Stimulated activated CD4-positive, alpha-beta T cell treated with anti-CD3 and anti-CD28 coated beads, Interleukin-12 subunit alpha, Interleukin-12 subunit beta, amount 100 ng/mL, for 48 hours (primary cell): ENCODE measurements at places on chromosomes 5 and 9.

DNA sequence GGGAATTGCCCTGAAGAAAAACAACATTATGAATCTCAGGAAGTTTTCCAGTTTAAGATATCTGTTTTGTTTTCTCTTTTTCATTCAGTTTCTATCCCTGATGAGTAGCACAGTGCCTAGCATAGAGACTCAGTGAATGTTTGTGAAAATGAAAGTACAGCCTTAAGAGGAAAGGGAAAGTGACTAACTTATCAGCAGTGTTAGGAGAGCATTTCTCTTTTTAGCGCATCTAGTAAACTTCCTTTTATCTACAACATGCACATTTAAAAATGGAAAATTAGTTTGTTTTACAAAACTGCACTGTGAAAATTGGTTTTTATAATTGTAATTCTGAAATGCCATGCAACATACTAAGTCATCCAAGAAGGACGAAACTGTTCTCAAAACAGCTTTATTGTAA is 110.8 kb downstream of the SMARCA2 start:
- DNase-seq: no peak

DNA sequence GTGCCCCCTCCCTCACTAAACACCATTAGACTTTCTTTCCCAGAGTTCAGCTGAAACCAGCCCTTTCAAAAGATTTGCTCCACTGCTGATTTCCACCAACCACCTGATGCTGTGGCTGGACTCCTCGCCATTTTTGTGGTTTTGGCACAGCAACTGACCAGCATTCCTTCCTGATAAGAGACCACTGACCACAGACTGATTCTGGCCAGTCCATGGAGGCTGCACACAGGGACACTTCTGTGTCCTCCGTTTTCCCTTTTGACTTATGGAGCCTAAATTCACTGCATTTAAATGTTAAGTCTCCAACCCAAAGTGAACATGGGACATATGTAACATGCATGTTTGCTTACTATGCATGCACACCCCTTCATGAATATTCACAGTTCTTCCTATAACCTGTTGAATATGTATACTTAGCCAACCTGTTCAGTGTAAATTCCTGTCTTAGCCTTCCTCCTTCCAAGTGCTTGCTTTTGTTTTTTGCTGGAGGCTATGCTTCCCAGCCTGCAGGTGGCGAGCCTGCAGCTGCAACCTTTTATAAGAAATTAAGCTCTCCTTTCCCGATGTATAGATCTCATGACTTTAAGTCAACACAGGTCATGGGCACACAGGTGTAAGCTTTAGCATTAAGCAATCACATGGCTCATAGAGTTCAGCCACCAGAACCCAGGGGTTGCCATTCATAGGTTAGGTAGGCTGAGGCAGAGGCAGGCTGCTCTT is 78.7 kb downstream of the ACTL7B start:
- DNase-seq: no peak

- no peak for DNase-seq
Observed at GRCh38 chr5:150624334-150625163, 15.9 kb upstream of the SYNPO start.

GRCh38 chr5:174852143-174852542 is 127.8 kb downstream of the MSX2 start:
- DNase-seq: no peak

DNA sequence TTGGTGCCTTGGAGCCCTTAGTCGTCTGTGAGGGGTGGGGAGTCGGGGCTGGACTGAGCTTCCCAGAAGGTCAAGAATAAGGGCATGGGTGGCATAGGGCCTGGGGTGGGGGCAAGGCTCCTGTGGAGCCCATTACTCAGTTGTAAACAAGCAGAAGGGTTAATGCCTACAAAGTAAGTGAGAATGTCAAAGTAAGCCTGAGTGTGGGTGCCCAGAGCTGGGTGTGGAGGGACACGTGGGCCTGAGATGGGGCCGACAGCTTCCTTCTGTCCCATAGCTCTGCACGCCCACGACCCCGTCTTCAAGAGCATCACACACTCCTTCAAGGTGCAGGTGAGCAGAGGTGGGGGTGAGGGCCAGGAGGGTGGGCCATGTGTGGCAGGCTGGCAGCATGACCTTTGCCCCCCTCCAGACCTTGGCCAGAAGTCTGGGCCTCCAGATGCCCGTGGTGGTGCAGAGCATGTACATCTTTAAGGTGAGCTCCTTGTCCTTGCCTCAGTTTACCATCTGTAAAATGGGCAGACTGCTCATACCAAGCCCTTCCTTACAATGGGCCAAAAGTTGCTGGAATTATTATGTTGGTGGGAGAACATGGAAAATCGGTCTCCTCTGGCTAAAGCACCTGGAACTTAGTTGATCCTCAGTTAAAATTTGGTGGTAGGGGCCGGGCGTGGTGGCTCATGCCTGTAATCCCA is 11.1 kb downstream of the DOLK start:
- DNase-seq: no peak

GRCh38 chr9:21967169-21967568 is 27.0 kb downstream of the CDKN2A start:
- DNase-seq: no peak
